ENCODE measurements at places on chromosomes 16 and 17. TPM values are rescaled to one million over a fixed set of nuclear protein-coding genes. Genes with fewer than 3 reads are reported as not detected.

KCNH6 gene
- total RNA-seq: 0.58 TPM

GRCh38 chr17:73814075-73814474, 169.8 kb upstream of the SDK2 start:
- DNase-seq: no peak

DNA sequence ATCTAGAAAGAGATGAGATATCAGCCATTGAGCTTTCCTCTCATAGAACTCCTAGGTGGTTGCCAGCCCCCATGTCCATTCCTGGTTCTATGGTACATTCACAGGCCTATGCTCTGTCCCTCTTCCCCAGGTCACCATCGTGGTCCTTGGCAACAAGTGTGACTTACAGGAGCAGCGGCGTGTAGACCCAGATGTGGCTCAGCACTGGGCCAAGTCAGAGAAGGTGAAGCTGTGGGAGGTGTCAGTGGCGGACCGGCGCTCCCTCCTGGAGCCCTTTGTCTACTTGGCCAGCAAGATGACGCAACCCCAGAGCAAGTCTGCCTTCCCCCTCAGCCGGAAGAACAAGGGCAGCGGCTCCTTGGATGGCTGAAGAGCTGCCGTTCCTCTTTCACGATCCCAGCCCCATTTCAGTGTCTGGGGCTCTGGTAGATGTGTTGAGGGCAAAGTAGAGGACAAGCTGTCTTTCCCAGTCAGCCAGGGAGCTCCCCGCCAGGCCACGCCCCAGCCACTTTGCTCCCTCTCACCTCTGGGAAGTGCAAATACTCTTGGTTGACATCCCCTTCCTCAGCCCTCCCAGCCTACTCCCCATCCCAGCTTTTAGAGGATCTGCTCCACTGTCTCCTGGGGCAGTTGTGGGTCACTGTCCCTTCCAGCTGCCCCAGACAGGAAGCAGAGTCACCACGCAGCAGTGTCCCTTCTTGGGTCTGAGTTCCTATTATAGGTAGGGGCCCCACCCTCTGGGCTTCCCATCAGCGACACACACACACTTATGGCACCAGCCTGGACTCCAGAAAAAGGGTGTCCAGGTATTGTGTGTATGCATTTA, 3.8 kb downstream of the NKIRAS2 start:
- DNase-seq: peak; percentile 29

DNA sequence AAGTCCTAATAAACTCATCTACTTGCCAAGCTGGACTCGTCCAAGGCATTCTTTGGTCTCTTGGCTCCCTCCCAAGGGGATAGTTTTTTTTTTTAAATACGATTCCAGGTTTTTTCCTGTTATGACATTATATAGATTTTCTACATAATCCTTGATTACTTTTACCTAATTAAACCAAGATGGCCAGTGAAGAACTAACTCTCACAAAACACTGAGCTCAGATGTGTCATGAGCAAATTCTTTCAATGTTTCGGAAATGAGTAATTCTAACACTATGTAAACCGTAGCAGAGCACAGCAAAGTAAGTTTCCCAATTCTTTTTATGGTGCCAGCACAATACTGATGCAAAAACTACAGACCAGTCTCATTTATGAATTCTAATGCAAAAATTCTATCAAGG, 1.8 kb downstream of the ZNF23 start:
- DNase-seq: no peak

GRCh38 chr16:56630134-56630533, 2.3 kb upstream of the MT1M start:
- DNase-seq: no peak

- no peak for DNase-seq
These were observed 5.4 kb upstream of the BBS2 start for GRCh38 chr16:56525236-56525635.

MPV17L gene
- total RNA-seq: 7.6 TPM

- no peak for DNase-seq
These were observed 8.2 kb downstream of the NPTX1 start for GRCh38 chr17:80468242-80468641.

DNA sequence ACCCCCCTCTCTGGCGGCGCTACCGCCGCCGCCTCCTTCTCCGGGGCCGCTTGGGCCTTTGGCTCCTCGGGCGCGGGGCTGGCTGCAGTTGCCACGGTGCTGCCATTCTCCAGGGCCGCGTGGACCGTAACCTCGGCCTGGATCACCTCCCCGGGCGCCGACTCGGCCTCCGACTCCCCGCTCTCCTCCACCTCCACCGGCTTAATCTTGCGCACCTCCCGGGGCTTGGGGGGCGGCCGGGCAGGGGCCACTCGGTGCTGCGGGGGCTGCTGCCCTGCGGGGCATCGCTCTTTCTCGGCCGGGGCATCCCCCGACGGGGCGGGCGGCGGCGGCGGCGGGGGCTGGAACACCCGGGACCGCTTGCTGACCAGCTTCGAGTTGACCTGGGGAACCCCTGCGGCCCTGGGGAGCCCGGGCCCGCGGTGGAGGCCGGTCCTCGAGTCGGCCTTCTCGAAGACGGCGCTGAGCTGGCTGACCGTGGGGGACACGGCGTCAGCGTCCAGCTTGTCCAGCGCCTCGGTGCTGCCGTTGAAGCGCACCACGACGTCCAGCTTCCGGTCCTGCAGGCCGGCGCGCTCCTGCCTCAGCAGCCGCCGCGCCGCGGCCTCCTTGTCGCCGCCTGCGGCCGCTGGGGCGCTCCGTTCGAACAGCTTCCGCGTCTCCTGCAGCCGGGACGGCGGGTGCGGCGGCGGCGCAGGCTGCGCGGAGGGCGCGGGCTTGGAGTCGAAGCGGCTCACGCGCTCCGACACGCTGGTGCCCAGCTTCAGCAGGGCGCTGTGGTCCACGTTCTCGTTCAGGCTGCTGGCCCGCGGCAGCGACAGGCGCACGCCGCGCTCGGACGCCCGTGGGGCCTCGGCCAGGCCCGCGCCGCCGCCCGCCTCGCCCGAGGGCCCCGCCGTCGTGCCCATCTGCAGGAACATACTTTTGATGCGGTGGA, 792 bp downstream of the PPP1R9B start:
- DNase-seq: no peak

- no peak for DNase-seq
These were observed 261.1 kb downstream of the C16orf95 start for GRCh38 chr16:87056083-87056482.

- no peak for DNase-seq
These were observed 162.9 kb downstream of the SEC14L1 start for GRCh38 chr17:77303620-77304019.

DNA sequence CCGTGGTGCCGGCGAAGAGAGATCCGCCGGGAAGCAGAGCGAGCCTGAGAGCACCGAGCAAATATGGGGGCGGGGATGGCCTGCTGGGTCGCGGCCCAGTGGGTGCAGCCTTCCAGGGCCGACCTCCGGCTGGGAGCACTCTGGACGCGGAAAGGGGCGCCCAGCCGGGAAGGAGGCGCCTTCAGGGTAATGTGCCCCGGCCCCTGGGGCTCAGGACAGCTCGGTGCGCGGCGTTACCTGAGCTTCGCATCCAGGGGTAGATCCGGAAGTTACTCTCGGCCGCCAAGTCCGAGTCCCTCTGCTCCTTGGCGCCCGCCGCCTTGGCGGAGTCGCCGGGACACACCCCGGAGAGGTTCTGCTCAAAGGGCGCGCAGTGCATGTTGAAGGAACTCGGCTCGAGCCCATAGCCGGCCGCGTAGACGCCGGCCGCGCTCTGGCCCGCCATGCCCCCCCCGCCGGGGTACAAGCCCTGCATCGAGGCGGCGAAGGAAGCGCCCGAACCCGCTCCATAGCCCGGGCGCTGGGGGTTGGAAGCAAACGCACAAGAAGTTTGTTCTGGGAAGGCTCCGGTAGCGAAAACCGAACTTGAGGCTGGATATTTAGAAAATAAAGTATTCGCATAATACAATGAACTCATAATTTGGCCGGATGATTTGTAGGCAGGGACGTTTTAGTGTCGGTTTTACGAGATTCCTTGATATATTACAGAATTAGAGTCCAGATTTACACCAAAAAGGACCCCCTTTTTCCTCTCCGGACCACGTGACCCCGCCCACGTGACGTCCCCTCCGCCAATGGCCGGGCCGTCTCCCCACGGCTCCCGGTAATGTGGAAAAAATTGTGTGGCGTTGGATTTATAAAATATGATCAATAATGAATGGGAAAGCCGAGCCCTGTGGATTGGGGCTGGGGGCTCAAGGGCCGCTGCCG, at the start of gene HOXB7:
Gene HOXB7 (minus strand): TSS at position 736 of the 930 bp plus-strand sequence. CDS start 99 bp downstream, at position 637.
- peak; percentile 90 for DNase-seq

TIGD7 gene
- 2.1 TPM for total RNA-seq

DNA sequence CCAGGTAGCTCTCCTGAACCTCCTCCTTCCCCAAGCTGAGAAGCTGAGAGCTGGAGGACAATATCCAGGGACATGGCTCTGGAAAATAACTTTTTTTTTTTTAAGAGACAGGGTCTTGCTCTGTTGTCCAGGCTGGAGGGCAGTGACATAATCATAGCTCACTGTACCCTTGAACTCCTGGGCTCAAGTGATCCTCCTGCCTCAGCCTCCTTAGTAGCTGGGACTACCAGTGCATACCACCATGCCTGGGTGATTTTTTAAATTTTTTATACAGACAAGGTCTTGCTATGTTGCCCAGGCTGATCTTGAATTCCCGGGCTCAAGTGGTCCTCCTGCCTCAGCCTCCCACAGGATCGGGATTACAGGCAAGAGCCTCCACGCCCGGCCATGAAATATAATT, 6.2 kb downstream of the SLC46A1 start:
- DNase-seq: no peak

DNA sequence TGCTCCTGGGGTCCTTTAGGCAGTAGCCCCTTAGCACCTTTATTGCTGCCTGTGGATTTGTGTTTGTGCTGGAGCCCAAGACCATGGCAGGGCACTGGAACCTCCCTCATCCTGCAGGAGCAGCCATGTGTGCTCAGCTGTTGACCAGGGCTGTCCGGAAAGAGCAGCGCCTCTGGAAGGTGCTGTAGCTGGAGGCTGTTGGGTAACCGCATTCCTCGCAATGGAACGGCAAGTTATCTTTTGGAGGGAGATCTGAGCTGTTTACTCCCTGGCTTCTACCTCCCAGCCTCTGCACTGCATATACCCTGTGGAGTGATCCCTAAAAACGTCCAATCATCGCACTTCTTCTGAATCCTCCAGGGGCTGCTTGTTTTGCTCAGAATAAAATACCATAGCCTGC, 291.0 kb downstream of the SNX29 start:
- DNase-seq: no peak

DNA sequence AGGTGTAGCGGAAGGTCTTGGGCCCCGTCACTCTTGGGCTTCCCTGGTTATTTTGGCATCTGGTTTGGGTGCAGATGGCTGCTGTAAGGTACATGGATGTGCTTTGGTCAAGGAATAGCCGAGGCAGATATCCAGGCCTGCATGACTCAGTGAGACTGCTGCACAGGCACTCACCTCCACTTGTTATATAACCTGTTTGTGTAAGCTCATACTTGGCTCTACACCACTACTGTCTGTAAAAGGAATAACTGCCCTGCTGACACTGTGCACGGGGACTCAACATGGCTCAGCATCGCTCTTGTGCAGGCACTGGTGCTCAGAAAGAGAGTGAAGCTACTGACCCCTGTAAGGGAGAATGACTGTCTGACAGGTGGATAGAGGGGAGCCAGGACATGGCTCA, 42.3 kb upstream of the ARL4D start:
- no peak for DNase-seq

PRKCB gene
- total RNA-seq: 3.8 TPM

GRCh38 chr17:30530346-30531025, 53.3 kb downstream of the GOSR1 start:
- no peak for DNase-seq

GRCh38 chr17:31095236-31096105, 694 bp downstream of the NF1 start:
- DNase-seq: peak; percentile 62

DNA sequence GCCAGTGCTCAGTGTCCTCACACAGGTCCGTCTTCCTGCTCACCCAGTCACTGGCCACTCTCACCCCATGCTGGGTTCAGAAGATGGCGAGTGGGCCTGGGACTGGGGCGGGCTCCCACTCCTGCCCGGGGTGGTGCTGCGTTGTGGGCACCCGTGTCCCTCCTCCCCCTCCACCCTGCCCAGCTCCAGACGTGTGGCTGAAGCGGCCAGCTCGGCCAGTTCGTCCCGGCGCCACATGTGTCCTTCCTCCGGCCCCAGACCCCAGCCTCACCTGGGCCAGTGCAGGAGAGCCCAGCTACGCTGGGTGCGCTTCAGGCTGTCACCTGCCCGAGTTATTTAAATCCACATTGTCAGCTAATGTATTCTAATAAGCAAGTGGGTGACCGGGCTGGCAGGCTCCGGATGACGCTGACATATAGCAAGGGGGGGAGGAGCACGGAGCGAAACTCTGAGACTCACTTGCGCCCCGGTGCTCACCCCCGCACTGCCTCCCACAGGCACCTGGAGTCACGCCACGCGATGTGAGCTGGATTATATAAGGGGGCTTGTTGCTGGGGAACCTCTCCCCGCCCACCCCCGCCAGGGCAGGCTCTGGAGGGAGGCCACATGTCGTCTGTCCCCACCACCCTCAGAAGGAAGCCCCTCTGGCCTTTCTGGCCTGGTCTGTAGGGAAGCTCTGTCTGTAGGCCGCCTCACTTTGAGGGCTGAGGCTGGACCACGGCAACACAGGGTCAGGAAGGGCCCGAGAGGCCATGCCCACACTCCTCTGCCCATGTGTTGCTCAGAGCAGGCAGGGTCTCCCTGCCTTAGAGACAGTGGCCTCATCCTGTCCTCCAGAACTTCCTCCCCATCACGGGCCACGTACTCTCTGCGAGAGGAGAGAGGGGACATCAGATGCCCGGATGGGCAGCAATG, 7.1 kb upstream of the BAIAP2 start:
- DNase-seq: no peak

Measured in left colon (tissue), 2 donors.